Memory B cell (primary cell): ENCODE measurements at places on chromosomes 16 and 17.
A peak's percentile ranks its signal among the peaks of the same experiment; 100 is the strongest.

DNA sequence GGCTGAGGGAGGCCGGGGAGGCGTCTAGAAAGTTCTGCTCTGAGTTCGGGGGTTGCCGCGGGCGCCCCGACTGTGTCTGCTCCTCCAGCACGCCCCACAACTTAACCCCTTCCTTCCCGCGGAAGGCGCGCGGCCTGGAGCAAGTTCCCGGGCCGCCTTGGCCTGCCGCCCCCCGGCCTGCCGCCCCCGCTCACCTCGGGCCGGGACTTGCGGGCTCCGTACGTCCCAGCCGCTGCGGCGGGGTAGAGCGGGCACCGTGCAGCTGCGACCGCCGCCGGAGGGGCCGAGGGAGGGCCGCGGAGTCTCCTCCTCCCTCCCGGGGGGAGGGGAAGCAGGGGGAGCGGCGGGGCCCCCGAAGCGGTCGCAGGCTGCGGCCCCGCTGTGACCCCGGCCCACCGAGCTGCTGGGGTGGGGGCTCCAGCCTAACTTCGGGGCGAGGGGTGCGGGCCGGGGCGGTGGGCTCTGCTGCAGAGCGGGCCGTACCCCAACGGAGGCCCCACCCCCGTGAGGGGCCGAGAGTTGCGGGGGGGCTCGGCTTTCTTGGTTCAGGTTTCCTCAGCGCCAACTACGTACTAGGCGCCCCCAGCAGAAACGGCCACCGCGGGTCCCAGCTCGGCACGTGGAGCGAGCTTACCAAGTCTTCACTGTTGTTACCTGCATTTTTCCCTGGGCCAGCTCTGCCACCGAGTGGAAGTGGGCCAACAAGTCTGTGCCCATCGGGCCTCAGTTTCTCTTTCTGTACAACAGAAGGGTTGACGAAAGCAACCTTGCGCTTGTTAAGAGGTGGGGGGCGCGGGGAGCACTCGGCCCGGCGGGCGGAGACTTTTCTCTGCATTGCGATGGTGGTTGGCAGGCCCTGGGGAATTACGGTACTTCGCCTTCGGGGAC, at the start of gene CCDC102A:
TSS of gene CCDC102A (minus strand) at position 266 of the 888 bp plus-strand sequence. CDS start 7,394 bp downstream, outside the sequence.
- no peaks in the 10 kb centered on the region for H3K27me3 ChIP-seq
- H3K4me3 ChIP-seq, result peak within 1 kb of the TSS; percentile 89
- H3K36me3 ChIP-seq, result no peaks in the 10 kb centered on the region
- DNase-seq, result peak; percentile 55
- peak within 1 kb of the TSS; percentile 96 for H3K27ac ChIP-seq
- H3K4me1 ChIP-seq, result peaks cover 54% of the 10 kb centered on the region

- H3K4me1 ChIP-seq, result no peaks in the 10 kb centered on the region
- peaks cover 24% of the 10 kb centered on the region for H3K27me3 ChIP-seq
- no peaks in the 10 kb centered on the region for H3K36me3 ChIP-seq
- DNase-seq, result no peak
These were observed 33.4 kb downstream of the ARHGAP23 start for GRCh38 chr17:38461683-38462082.

DNA sequence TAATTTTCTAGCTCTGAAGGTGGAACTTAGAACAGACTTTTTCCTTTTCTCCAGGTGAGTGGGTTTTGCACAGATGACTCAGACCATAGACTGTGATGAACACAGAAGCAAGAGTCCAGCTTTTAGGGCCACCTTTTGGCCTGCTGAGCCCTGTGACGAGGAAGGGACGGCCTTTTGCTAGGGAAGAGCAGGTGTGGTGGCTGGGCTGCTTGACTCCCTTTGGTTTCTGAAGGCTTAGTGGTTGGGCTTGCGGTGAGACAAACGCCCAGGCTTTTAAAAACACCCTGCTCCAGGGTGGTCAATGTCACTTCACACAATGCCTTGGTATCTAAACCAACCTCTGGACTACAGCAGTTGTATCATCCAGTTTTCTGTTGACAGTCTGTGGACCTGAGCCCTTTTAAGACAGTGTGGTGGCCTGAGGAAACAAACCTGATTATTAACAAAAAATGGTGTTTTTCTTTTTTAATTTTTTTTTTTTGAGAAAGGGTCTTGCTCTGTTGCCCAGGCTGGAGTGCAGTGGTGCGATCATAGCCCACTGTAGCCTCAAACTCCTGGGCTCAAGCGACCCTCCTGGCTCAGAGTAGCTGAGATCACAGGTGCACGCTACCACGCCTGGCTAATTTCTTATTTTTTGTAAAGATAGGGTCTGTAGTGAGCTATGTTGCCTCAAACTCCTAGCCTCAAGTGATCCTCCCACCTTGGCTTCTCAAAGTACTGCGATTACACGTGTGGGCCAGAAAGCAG, 134.0 kb downstream of the SNX29 start:
- no peak overlapping the region for H3K4me3 ChIP-seq
- DNase-seq, result no peak
- peaks cover 18% of the 10 kb centered on the region for H3K36me3 ChIP-seq
- H3K4me1 ChIP-seq, result peaks cover 4% of the 10 kb centered on the region

DNA sequence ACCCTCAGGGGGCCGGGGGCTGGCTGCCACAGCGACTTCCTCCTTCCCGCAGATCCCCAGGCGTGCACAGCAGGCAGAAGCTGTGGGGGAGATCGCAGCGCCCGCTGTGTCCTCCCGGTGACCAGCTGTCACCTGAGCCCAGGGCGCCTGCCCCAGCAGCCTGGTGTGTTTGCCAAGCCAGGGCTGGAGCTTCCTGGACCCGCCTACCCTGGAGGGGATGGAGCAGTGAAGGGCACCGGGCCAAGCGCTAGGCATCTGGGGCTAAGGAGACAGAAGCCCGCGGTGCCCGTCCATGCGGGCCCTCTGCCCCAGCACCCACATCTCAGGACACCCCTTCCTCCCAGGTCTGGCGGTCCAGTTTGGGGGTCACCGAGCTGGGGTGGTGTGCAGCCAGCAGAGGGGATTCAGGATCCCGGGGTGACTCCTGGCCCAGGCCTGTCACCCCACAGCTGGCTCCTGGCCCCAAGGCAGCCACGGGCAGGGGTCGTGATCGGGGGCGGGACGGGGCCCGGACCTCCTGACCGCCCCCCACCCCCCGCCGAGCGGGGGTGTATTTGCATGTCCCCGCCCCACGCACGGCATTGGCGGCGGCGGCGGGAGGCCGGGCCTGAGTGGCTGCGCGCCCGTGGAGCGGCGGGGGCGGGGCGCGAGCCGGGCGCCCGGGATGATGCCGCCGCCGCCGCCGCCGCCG, at the start of gene RAB26:
TSS of gene RAB26 (plus strand) at position 645 of the 691 bp plus-strand sequence. CDS start 159 bp downstream, outside the sequence.
- no peaks in the 10 kb centered on the region for H3K27me3 ChIP-seq
- H3K27ac ChIP-seq, result no peak within 1 kb of the TSS
- peak; percentile 55 for DNase-seq
- H3K36me3 ChIP-seq, result peaks cover 3% of the 10 kb centered on the region
- peak within 1 kb of the TSS; percentile 67 for H3K4me3 ChIP-seq
- peaks cover 18% of the 10 kb centered on the region for H3K4me1 ChIP-seq

DNA sequence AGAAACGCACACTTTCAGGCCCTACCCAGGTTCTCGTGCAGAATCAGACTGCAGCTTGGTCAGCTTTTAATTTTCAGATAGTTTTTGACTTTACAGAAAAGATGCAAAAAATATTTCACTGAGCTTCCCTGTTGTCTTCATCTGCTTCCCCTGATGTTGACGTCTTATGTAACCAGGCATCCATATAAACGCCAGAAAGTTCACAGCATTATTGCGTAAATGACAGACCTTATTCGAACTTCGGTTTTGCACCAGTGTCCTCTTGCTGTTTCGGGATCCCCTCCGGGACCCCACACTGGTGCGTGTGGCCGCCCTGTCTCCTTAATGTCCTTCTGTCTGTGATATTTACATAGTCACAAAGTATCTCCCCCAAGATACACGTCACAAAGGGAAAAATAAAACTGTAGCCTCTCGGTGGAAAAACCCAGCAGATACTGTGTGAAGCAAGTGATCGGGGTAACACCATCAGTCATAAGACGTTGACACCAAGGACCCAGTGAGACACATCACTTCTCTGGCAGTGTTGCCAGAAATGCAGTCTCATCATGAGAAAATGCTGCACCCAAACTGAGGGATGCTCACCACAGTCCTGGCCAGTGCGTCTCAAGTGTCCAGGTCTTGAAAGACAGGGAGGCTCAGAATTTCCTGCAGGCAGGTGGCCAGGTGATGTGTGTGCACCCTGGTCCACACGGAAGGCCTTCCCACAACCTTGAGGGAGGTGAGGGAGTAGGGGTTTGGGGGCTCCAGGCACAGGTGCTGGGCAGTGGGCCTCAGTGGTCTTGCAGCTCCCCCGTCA, 4.3 kb downstream of the BANP start:
- no peak overlapping the region for H3K4me3 ChIP-seq
- peaks cover 9% of the 10 kb centered on the region for H3K36me3 ChIP-seq
- peak overlapping the region; percentile 81 for H3K27ac ChIP-seq

GRCh38 chr17:43224146-43224705, 4.2 kb downstream of the CCDC200 start:
- no peak for DNase-seq
- H3K36me3 ChIP-seq, result peaks cover 8% of the 10 kb centered on the region
- peaks cover 4% of the 10 kb centered on the region for H3K4me1 ChIP-seq
- H3K27ac ChIP-seq, result no peak overlapping the region

DNA sequence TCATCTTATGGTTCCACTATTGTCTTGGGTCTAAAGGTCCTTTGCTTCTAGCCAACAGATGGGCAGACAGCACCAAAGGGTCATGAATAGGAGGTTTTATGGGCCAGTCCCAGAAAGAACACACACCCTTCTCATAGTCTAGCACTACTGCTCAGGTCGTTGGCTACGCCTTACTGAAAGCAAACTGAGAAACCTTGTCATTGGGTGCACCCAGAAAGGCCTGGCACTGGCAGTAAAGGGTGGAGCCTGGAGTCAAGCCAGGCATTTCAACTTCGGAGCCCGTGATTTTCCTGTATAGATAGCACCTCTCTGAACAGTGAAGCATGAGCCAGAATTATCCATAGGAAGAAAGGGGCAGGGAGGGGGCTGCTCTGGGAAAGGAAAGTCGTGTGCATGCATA, 74.9 kb downstream of the VAT1L start:
- peaks cover 1% of the 10 kb centered on the region for H3K27me3 ChIP-seq
- H3K27ac ChIP-seq, result no peak overlapping the region
- peaks cover 2% of the 10 kb centered on the region for H3K4me1 ChIP-seq

GRCh38 chr17:17051380-17051779, 9.1 kb downstream of the MPRIP start:
- H3K4me3 ChIP-seq, result no peak overlapping the region
- no peaks in the 10 kb centered on the region for H3K27me3 ChIP-seq
- no peak for DNase-seq
- peaks cover 4% of the 10 kb centered on the region for H3K36me3 ChIP-seq
- peak overlapping the region; percentile 17 for H3K27ac ChIP-seq
- H3K4me1 ChIP-seq, result peaks cover 45% of the 10 kb centered on the region

GRCh38 chr16:24753437-24753836, 24.0 kb downstream of the TNRC6A start:
- H3K4me1 ChIP-seq, result peaks cover 46% of the 10 kb centered on the region
- H3K27me3 ChIP-seq, result no peaks in the 10 kb centered on the region
- H3K4me3 ChIP-seq, result no peak overlapping the region
- DNase-seq, result no peak
- peaks cover 12% of the 10 kb centered on the region for H3K36me3 ChIP-seq

DNA sequence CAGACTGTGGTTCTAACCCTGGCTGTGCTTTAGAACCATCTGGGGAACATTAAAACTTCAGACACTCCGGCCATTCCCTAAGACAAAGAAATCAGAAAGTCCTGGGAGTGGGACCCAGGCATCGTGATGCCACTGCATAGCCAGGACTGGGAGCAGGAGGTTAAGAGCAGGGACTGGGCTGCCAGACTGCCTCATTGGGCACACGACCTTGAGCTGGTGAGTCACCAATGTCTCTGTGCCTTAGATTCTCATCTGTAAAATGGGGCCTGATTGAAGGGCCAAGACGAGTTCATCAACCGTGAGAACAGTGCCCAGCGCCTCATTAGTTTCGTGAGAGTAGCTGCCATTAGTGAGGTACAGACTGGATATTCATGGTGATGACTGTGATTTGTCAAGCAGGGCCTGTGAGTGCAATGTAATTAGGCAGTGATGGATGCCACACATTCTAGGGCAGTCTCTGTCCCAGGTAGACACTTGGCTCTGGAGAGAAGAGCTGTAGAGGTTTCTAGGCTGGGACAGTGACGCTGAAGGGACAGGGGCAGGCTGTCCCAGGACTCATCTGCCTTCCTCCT, 196.8 kb downstream of the NTN1 start:
- no peak for DNase-seq
- H3K36me3 ChIP-seq, result peaks cover 3% of the 10 kb centered on the region
- no peak overlapping the region for H3K4me3 ChIP-seq

GRCh38 chr17:42243493-42243982, 32.7 kb downstream of the STAT5B start:
- H3K4me1 ChIP-seq, result peaks cover 23% of the 10 kb centered on the region
- H3K27ac ChIP-seq, result no peak overlapping the region
- no peak overlapping the region for H3K4me3 ChIP-seq
- H3K36me3 ChIP-seq, result peaks cover 8% of the 10 kb centered on the region
- H3K27me3 ChIP-seq, result no peaks in the 10 kb centered on the region

DNA sequence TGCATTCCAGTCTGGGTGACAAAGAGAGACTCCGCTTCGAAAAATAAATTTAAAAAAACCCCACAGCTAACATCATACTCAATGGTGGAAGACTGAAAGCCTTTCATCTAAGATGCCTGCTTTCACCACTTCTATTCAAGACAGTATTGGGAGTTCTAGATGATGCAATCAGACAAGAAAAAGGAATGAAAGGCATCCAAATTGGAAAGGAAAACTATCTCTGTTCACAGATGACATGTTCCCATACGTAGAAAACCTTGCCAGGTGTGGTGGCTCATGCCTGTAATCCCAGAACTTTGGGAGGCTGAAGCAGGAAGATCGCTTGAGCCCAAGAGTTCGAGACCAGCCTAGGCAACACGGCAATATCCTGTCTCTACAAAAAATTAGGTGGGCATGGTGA, 31.1 kb downstream of the RANBP10 start:
- DNase-seq, result no peak
- no peaks in the 10 kb centered on the region for H3K27me3 ChIP-seq
- peaks cover 9% of the 10 kb centered on the region for H3K4me1 ChIP-seq
- H3K36me3 ChIP-seq, result peaks cover 12% of the 10 kb centered on the region
- no peak overlapping the region for H3K4me3 ChIP-seq
- H3K27ac ChIP-seq, result no peak overlapping the region

DNA sequence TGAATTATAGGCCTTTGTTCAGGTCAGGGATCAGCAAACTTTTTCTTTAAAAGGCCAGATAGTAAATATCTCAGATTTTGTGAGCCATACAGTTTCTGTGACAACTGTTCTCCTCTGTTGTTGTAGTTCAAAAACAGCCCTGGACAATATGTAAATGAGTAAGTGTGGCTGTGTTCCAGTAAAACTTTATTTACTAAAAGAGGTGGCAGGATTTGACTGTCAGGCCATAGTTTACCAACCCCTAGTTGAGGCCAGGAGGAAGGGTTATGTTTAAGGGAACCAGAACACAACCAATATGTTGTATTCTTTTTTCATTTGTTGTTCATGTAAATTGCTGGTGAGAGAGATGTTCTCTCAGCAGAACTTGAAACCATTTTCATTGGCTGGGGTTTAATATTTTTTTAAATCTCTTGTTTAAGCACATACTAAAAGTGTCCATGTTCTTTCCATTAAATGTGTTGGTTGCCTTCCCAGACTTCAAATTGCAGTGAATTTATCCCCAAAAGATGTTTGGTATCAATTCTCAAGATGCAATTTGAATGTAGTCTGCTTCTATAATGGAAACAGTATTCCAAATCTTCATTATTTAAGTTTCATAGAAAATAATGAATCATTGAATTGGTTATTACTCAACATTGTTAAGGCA, 260.3 kb downstream of the FTO start:
- no peak overlapping the region for H3K4me3 ChIP-seq
- no peaks in the 10 kb centered on the region for H3K4me1 ChIP-seq
- H3K27me3 ChIP-seq, result no peaks in the 10 kb centered on the region
- H3K36me3 ChIP-seq, result peaks cover 11% of the 10 kb centered on the region
- DNase-seq, result no peak
